GM12892 (cell line): ENCODE measurements at places on chromosomes 5 and 9.

DNA sequence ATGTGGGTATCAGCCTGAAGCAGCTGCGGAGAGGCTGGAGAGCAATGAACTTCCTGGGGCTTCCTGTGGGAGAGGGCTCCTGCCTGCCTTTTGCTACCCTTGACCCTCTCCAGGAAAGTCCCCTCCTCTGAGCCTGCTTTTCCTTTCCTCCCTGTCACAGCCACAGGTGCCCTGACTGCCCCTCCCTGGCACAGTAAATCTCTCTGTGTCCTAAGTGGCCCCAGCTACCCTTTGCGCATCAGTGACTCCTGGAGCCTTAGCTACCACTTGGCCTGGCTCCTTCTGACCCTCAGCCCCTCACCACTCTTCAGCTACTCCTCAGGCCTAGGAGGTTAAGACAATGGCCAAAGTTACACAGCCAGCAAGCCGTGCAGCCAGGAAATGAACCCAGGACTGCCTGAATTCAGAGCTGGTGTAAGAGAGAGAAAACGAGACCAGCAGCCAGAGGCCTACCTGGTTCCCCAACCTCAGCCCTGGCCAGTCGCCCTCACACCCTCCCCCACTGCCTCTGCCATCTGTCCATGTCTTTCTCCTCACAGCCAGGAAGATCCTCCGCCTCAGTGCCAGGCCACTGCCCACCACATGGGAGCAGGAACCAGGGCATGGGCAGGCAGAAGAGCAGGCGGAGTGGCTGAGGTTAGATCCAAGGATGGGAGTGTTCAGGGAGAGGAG is 18.6 kb downstream of the CNTFR start:
- no peak for DNase-seq

DNA sequence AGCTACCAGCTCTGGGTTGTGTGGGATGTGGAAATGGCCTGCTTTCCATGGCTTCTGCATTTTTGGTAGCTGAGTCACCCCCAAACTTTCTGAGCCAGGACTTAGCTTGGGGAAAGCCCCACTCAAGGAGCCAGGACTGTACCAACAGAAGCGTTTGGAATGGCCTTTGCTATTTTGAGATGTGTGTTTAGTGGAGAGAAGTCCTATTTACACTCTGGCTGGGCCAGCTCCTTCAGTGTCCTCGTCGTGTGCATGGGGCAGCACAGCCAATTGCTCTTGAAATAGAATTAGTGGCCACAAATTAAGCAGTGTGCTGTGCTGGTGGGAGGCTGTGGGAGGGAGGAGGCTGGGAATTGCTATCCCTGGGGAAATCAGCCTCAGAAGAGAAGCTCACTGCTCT is 51.6 kb downstream of the ENTREP1 start:
- no peak for DNase-seq

GRCh38 chr9:123998278-123998925 is 13.2 kb upstream of the LHX2 start:
- no peak for DNase-seq

GRCh38 chr5:127969651-127970050 is 113.9 kb upstream of the SLC12A2 start:
- DNase-seq, result no peak

GRCh38 chr5:73974871-73975360 is 348.9 kb downstream of the ARHGEF28 start:
- no peak for DNase-seq

GRCh38 chr5:52069997-52070396 is 686.7 kb downstream of the ISL1 start:
- no peak for DNase-seq

DNA sequence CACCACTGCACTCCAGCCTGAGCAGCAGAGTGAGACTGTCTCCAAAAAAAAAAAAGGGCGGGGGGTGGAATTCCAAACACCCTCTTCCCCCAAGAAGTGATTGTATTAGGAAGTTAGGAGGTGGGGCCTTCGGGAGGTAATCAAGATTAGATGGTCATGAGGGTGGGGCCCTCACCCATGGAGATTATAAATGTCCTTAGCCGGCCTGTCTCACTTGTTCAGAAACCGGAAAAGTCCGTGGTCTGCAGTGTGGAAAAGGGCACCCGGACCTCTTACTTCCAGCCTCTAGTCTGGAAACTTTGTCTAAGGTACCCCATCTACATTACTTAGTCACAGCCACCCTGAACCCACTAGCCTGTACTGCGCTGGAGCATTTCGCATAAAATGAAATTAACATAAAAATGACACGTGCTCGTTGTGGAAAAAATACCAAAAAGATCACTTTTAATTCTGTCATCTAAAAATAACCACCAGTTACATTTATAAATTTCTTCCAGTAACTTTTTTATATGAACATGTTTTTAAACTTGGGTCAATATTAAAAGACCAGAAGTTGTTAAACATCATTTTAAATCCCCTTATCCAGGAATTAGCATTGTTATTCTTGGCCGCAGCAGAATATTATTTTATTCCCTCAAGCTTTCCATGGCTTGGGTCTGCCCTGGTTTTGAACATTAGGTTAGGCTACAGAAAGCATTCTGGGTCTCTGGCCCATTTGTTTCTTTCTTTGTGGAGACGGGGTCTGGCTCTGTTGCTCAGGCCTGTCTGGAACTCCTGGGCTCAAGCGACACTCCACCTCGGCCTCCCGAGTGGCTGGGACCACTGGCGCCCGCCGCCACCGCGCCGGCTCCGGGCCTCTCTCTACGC is 1.2 kb upstream of the CKS2 start:
- DNase-seq, result no peak

- no peak for DNase-seq
Observed at GRCh38 chr5:68443091-68443490, 227.5 kb downstream of the PIK3R1 start.

DNA sequence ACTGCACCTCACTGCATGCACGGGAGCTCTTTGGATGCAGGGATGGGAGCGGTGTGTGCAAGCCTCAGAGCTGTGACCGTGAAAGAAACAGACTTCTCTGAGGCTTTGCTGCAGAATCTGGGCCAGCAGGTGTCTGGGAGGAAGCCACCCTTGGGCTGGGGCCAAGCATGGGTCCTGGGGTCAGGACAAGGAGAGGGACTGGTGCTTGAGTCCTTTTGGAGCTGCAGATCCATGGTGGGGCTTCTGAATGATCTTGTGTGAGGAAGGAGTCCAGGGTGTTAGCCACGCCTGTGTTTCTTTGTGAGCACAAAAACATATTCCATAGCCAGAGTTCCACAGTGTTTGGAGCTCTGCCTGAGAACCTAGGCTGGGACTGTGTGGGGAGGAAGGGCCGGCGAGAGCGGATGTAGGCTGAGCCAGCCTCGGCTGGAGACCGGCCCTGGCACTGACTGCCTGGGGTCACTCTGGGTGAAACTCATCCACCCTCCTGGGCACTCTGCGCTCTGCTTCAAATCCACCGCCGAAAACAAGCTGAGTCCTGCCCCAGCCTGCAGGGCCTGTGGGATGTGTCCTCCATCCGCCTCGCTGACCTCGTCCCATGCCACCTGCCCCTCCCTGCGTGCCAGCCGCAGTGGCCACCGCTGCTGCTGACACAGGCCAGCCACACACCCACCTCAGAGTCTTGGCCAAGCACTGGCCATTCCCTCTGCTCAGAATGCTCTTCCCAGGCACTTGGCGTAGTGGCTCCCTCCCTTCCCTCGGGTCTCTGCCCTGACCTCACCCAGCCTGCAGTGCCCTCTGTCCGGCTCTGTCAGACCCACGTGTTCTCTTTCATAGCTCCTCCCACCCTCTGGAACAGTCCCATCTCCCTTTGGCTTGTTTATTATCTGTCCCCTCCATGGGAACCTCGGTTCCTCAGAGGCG is 26.7 kb downstream of the ERGIC1 start:
- DNase-seq, result no peak

- no peak for DNase-seq
Observed at GRCh38 chr9:126654124-126654523, 40.4 kb downstream of the LMX1B start.

- DNase-seq, result no peak
Observed at GRCh38 chr5:160071516-160071915, 47.7 kb downstream of the PWWP2A start.

DNA sequence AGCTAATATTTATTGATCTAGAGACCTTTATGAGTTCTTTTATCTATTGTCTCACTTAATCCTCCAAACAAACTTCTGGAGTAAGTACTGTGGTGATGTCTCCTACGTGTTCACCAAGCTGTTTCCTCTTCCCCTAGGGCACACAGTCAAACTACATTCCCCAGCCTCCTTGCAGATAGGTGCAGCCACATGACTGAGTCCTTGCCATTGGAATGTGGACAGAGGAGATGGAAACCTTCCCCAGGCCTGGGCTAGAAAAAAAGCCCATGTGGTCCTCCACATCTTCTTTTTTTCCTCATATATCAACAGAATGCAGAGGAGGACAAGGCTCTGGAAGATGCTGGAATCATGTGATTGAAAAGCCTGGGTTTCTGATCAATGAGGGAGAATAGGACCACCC is 88.0 kb downstream of the ANKRD55 start:
- no peak for DNase-seq

DNA sequence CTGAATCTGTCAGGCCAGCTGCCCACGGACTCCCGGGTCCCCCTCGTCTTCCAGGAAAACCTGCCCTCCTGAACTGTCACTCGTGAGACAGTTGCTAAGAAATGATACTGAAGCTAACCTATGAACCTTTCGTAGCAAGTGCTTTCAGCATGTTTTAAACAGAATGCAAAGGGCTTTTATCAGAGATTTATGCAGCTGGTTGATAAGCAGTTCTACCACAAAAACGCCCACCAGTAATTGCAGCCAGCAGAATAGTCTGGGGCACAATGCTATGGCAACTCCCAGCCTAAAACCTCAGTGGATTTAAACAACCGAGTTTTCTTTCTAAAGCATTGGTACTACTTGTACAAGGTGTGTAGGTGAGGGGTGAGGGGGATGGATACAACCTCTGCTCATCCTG is 97.5 kb downstream of the IRX2 start:
- DNase-seq, result no peak

DNA sequence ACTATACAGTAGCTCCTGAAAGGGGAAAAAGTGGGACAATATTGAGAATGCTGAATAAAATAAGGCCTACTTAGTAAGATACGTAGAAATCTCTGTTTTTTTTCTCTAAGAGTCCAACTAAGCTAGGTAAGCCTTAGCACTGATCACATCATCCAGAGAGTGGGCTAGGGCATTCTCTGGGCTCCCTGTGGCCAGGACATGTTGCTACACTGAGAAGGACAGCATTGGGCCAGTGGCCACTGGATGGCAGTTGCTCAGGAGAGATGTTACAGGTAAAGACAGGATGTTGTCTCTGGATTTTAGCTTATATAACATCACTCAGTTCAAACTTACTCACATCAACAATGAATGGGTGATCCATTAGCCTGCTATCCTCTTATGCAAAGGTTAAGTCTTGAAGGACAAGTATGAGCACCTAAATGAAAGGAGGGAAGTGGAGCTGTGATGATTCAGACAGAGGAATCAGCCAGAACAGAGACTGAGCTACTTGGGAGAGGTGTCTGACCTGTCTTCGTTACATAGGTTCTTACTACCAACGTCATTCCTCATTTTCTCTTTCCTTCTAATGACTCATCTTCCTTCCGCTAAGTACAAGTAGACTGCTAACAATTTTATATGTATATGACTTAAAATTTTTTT is 226.6 kb upstream of the ADCY2 start:
- no peak for DNase-seq

DNA sequence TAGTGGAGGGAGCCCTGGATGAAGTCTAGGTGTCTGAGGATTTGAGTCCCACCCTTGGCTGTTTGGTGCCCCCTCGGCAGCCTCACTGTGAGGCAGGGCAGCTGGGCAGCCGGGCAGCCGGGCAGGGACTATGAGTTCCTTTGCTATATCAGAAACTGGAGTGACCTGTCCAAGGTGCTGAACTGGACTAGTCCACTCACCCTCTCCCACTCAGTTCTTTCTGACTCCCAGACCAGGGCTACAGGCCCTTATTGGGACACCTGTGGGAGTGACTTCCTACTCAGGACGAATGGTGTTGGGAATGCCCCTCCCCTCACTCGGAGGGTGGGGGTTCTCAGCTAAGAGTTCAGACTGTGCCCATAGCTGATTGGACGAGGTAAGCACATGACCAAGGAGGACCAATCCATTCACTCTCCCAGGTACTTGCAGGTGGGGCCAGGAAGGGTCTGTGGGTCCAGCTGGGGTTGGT is 34.1 kb upstream of the RAPGEF1 start:
- DNase-seq, result no peak

DNA sequence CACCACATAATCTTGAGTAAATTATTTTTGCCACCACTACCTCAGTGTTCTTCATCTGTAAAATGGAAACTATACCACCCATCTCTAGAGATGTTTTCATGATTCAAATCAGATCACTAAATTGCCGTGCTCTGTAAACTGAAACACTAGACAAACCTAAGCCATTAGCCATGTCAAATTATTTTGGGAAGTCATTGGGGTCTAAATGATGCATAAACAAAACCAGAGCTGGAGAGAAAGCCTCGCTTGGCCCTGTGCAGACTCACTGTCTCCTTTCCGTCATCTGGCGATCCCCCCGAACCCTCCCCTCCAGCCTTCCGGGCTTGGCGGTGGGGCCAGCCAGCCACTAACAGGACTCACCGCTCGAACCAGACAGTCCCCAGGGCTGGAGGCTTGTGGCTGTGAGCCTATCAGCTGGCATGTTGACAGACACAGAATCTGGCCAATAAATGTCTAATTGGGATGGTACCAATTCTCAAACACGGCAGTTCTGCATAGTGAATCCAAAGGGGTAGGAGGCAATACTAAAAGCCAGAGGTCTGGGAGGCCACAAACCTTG is 256.5 kb downstream of the SEC61B start:
- no peak for DNase-seq

GRCh38 chr9:19231126-19231903 is 822 bp downstream of the DENND4C start:
- DNase-seq, result peak; percentile 16

DNA sequence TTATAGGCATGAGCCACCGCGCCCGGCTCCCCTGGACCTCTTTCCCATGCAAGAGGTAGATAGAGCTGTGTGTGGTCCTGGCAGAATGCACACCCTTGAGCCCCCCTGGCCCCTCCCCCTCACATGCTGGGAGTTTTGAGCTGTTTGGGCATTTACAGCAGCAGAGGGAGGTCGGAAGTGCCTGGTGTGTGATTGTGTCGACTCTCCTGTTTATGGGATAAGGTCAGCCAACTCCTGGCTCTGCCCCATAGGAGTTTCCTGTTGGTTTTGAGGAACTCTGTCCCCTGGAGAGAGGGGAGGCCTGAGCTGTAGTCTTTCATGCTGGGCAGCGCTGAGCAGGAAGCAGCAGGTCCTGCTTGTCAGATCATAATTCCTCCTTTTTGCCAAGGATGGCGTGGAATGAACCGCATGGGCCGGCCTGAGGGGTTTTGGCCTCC is 6.0 kb downstream of the LRRC8A start:
- DNase-seq, result no peak

GRCh38 chr9:77194423-77194822 is 17.1 kb downstream of the VPS13A start:
- DNase-seq, result no peak

DNA sequence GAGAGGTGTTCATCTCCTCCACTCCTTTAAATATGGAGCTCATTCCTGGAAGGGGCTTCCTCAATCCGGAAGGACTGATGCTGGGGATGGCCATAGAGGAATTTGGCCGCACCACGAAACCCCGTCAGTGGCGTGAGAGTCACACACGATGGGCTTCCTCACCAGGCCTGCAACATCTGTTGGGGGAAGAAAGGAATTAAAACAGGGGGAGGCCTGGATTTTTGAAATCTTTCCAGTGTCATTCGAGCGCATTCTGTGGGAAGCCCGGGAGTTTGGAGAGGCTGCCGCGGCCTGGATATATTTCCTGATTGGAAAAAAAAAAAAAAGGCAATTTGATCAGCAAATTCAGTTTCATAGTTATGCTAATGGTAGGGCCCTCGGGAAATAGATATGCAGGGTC is 76.3 kb upstream of the ORM1 start:
- no peak for DNase-seq
